Activated naive CD8-positive, alpha-beta T cell treated with anti-CD3 and anti-CD28 coated beads, Interleukin-2, amount 50 U/mL, for 16 hours (primary cell): ENCODE measurements at places on chromosomes 3 and 15.

DNA sequence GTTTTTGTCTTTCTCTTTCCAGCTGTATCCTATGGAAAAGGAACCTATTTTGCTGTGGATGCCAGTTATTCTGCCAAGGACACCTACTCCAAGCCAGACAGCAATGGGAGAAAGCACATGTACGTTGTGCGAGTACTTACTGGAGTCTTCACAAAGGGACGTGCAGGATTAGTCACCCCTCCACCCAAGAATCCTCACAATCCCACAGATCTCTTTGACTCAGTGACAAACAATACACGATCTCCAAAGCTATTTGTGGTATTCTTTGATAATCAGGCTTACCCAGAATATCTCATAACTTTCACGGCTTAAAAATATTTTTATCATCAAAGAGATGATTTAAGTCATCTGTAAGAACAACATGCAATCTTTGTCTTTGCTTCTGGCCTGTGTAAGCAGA, 44.9 kb upstream of the PARP14 start:
- no peak for DNase-seq

DNA sequence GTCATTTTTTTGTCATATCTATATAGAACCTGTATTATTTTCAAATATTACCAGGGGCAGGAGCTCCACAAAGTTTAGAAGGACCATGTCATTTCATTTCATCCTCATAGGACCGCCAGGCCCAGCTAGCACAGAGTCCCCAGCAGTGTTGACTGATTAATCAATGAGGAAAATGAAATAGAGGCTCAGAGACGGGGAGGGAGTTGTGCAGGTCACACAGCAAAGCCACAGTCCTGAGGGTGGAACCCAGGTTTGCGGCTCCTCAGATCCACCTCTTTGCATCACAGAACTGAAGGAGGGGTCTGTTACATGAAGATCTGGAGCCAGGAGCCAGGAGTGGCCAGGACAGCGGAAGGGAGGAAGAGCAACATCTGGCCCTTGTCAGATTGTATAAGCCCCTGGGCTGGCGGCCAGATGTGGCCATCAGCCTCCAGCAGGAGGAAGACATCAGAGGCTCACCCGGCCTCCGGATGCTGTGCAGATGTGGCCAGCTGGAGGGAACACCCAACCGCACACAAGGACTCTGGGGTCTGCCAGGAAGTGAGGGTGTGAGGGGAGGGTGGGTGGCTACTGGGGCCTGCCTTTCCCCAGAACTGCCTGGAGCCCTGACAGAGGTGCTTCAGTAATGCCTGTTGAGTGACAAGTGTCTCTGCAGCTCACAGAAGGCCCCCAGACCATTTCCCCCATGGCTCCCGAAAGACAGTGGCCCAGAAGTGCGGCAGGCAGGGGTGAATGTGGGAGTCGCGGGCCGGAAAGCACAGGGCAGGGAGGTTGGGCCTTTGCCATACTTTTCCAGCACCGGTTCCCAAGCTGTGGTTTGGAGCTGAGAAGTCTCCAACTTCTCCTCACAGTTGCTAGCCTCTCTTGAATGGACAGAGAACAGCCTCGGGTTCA, 21.3 kb downstream of the EFCC1 start:
- no peak for DNase-seq

DNA sequence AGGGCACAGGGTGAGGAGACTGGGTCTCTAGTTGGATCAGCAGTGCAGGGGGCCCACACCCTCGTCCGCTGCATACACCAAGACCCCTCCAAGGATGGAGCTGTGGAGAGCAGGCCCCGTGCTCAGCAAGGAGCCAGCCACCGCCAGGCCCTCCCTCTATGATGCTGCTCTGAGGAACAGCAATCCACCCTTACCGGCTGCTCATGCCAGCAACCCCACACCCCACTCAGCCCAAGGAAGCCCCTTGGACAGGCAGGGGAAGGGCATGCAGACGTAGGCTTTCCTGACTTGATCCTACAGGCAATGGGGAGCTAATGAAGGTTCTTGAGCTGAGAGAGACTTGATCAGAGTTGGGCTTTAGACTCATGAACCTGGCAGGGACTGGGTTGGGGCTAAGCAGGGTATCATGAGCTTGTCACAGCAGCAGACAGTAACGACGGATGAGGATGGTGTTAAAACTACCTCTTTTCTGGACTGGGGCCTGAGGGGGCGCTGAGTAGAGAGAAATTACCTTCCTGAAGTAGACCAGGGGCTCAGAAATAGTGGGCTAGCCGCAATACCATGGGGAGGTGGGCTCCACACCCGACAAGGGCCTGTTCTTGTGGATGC, 50.5 kb upstream of the FGD5 start:
- no peak for DNase-seq

- no peak for DNase-seq
Observed at GRCh38 chr15:66886241-66886675, 179.1 kb upstream of the SMAD3 start.

DNA sequence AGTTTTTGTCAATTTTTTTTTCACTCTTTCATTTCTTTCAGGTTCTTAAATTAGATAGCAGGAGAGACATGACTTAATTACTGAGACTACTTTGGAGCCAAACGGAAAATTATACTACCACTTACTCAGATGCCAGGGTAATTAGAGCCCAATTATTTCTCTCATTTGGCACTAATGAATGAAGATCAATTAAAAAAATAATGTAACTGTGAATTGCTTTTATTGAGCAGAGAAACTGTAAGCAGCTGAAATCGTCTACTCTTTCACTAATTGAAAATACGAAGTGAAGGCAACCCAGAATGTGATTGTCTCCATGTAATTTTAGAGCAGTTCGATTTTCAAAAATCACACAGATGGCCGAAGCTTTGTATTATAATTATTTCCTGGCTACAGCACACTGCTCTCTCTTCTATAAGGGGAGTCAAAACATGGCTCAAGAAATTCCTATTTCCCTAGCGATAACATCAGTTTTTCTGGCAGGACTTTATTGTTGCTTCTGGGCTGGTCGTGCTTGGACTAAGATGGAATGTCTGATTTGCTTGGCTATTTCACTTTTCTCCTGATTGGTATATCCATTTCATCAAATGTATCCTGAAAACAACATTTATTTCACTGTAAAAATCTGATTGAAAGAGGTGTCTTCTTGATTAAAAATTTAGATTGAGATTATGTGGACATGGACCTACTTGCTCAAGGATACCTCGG, 55.8 kb upstream of the PDZRN3 start:
- DNase-seq, result no peak

GRCh38 chr15:90062973-90063769, 39.1 kb downstream of the IDH2 start:
- no peak for DNase-seq

DNA sequence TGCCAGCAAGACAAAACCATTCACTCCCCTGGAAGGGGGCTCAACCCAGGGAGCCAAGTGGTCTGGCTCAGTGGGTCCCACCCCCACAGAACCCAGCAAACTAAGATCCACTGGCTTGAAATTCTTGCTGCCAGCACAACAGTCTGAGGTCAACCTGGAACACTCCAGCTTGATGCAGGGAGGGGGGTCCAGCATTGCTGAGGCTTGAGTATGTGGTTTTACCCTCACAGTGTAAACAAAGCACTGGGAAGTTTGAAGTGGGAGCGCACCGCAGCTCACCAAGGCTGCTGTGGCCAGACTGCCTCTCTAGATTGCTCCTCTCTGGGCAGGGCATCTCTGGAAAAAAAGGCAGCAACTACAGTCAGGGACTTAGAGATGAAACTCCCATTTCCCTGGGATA, 81.7 kb downstream of the MSL2 start:
- DNase-seq, result no peak

DNA sequence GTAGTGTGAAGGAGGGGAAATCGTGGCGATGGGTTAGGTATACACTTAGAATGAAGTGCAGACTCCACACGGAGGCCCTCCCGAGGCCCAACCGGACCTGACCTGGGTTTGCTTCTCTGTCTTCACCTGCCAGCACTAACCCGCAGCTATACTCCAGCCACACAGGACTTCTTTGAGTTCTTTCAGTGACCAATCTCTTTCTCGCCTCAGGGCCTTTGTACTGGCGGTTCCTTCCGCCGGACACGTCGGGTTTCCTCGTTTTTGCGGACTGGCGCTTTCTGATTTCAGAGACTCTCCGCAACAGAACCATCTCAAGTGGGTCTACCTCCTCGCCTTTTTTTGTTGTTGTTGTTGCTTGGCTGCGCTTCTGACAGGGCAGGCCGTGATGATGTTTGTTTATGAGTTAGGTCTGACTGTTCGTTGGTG, at the start of gene NEIL1:
TSS of gene NEIL1 (plus strand) at position 244 of the 426 bp plus-strand sequence. CDS start 1,867 bp downstream, outside the sequence.
- DNase-seq, result no peak

- DNase-seq, result no peak
Observed at GRCh38 chr3:25056803-25057351, 371.2 kb upstream of the RARB start.

GRCh38 chr3:159919873-159920272, 68.8 kb upstream of the IL12A start:
- DNase-seq, result no peak

GRCh38 chr3:128945878-128946175, 48.0 kb downstream of the CFAP92 start:
- no peak for DNase-seq

- no peak for DNase-seq
Observed at GRCh38 chr3:77256584-77257503, 216.9 kb downstream of the ROBO2 start.

DNA sequence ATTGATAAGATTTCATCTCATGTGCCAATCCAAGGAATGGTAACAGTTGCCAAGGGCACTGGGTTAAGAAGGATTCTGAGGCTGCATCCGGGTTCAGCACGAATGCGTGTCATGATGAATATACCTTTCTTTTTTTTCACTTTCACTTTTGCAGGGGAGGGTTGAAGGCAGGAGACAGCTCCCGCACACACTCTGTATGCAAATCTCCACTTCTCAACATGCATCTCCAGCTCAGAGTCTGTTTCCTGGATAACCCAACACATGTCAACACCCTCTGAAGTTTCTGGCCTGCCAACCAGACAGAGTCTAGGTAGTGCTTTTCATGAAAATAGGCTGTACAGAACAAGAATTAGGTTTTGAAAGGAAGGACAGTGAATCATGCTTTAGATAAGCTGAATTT, 21.6 kb downstream of the B4GALT4 start:
- no peak for DNase-seq

- no peak for DNase-seq
Observed at GRCh38 chr15:65409036-65409631, 13.6 kb downstream of the IGDCC4 start.

DNA sequence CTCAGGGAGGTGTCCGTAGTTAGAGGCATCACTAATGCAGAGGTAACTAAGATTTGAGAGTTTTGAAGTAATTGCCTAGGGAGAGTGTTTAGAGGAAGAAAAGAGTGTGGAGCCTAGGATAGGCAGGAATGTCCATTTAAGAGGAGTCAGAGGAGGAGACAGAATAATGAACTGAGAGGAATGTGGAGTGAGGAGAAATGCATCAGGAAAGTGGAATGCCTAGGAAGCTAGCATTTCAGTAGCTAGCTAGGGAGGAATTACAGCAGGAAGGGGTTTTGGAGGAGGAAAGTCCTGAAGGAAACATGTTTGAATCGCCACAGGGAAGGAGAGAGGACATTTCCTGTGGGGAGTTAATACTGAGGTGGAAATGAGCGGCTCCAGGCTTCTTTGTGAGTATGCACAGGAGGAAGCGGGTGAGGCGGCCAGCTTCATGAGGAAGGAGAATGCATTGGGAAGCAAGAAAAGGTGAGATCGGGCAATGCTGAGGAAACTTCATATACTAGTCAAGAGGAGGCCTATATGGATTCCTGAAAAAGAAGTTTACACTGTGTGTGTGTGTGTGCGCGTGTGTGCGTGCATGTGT, 154.3 kb downstream of the TMEM108 start:
- no peak for DNase-seq

DNA sequence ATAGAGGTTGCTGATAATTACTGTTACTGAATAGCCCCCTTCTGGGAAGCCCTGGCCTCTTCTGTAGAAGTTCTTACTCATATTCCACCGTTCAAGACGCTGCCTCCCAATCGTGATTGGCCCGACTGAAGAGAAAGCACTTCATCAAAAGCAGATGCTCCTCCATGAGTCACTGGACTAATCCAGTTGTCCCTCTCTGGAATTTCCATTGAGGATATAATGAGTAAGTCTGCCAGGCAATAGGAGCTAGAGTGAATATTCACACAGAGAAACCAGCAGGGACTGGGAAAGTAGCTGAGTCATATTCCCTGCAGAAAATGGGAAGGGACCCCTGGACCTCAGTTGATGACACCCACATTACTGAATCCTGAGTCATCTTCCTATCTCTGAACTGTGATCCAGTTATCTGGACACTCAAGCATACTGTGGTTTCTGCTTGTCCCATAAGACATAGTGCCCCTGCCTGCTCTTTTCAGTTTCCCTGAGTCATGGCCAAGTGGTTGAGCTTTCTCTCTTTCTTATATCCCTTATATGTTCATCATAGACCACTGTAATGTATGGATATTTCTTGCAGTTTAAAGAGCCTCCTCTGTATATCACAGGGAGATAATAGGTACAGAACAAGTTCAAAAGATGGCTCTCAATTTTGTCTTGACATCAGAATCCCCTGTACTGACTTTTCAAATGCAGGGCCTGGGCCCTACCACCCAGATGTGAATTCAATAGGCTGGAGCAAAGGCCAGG, 151.2 kb upstream of the CDIN1 start:
- DNase-seq, result no peak

GRCh38 chr15:98690272-98690950, 42.1 kb downstream of the IGF1R start:
- DNase-seq, result no peak

GRCh38 chr3:138187296-138188012, at the start of gene ARMC8:
Gene ARMC8 (plus strand): TSS chr3:138187301. CDS start chr3:138187555, 254 bp downstream.
- peak; percentile 9 for DNase-seq

DNA sequence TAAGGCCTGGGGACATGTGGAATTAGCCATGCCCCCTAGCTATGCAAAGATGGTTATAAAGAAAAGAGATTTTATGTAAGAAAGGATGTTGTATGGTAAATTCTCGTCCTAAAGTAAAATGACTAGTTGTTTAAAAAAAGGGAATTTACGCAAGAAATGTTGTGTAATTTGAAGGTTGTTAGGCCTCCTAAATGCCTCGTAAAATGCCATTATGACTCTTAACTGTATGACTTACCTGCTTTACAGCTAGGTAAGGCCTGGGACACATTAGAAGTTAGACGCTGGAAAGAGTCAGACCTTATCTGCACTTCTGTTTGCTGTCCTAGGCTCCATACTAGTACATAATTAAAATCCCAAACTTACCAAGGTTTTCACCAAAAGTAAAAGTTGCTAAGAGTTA, 17.5 kb upstream of the HHATL start:
- no peak for DNase-seq

DNA sequence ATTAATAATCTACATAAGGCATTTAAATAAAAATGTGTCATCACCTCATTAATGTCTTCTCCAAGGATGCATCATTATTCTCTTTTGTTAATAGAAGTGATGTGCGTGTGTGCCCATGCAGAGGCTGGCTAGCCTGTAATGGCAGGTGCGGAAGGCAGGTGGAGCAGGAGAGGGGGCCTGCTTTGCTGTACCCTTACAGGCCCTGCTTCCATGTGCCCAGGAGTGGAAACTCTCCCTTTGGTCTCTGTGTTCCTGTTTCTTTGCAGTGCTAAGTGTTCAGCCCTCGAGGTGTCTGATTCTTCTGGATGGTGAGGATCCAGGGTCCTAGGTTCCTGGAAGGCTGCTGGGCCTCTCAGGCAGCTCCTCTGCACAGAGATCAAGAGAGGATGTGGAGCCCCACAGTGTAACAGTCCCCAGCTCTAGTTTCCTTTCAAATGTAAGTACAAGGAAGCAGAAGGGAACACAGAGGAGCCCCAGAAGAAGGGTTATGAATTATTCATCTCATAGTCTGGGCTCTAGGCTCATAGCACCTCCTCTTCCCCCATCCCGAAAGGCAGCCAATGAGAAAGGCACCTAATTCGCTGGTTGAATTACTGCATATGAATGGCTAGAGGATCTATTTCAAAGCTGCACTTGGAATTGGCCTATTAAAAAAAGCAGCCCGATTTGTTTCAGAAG, 39.2 kb upstream of the AGBL1 start:
- no peak for DNase-seq
